Activated T-helper 1 cell treated with Interleukin-2 at 50 U/mL for 16 hours (primary cell): ENCODE measurements at places on chromosomes 16 and 17.
A peak's percentile ranks its signal among the peaks of the same experiment; 100 is the strongest.

DNA sequence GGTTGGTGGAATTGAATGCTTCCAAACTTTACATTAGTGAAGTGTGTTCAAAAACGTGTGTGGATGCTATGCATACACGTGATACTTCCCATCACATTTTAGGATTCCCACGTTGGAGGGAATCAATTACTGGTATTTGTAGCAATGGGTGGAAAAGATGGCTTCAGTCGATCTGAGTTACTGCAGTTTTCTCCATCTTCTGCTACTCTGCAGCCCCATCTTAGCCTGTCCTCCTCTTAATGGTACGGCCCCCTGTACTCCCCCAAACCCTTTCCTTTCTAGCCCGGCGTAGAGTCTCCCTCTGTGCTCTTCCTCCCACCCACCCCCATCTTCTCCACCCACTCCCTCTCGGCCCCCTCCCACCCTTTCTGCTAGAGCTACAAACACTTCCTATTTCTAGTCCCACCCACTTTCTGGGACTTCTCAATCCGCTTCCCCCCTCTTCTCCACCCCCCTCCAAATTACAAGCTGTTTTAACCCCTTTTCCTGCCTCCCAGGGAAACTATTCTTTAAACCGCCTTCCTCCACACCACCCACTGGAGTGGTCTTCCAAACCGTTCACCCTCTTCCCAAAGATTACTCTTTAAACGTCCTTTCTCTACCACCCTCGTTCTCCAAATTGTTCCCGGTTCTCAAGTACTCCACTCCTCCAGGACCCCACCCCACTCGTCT is 1.1 kb downstream of the CHTF8 start:
- no peak for DNase-seq

DNA sequence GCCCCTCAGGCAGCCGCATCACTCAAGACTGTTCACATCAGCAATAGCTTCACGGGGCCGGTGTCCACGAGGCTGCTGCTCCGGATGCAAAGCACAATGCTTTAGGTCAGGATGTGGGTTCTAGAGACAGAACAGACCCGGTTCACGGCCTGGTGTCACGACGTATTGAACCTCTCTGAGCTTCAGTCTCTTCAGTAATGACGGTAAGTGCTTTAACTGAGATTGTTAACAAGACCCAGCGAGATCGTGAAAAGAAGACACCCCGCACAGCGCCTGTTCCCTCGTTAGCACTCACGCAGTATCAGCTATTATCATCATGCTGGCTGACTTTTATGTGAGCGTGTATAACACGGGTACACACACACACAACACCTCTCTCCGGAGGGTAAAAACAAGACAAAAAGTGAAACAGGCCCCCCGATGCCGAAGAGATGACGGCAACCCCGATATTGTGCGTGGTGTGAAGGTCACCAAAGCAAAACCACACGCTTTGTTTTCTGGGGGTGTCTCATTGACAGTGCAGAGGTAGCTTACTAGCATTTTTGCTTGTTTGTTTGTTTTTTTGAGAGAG is 21.4 kb upstream of the ABR start:
- peak; percentile 37 for DNase-seq

DNA sequence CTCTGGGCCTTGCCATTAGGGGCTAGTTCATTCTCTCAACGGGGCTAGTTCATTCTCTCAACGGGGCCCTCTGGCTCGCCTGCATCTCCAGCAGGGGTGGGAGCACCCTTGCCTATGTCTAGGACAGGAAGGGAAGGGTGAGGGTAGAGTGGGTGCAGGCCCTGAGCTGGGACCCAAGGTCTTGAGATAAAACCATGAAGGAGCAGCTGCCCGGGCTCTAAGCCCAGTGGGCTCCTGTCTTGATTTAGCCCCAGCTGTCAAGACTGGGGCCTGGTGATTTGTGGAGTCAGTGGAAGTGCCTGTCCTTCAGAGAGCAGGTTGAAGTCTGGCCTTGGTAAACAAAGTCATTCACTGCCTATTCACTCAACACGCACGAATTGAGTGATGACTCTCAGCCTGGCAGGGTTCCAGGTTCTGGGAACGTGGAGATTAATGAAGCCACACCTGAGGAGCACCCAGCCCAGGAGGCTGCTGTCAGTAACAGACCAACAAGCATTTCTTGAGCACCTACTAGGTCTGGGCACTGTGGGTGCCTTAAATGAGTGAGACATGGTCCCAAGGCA is 35.4 kb downstream of the WNT3 start:
- no peak for DNase-seq

DNA sequence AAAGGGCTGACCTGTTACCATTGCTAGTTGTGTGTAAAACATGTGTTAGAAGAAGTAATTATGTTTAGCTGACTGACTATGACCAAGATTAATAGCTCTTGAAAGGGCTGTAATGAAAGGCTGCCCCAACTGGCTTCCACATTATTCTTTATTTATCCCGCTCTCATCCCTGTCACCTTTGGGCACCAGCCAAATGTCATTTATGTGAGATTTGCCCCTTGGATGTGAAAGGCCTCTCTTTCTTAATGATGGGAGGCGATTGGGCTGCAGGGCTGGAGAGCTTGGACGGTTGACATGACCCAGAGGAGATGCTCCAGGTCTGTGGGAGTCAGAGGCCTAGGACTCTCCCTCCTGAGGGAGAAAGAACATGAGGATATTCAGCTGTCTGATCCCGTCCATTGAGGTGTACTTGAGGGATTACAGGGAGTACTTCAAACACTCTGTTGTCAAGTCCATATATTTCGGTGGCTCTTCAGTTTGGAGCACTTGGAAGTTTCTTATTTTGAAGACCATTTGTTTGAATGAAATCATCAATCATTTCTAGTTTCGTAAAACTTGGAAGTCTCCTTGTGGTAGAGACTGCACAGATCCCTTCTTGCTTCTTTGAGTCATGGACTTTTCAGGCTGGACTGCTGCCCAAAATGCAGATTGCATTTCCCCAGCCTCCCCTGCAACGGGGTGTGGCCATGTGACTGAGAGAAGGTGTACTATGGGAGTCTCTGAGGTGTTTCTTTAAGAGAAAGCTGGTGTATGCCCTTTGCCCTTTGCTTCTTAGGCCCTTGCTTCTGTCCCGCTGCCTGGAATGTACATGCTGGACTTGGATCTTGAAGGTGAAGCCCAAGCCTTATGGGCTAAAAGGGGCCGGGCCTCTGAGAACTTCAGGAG is 51.3 kb downstream of the FTO start:
- no peak for DNase-seq

DNA sequence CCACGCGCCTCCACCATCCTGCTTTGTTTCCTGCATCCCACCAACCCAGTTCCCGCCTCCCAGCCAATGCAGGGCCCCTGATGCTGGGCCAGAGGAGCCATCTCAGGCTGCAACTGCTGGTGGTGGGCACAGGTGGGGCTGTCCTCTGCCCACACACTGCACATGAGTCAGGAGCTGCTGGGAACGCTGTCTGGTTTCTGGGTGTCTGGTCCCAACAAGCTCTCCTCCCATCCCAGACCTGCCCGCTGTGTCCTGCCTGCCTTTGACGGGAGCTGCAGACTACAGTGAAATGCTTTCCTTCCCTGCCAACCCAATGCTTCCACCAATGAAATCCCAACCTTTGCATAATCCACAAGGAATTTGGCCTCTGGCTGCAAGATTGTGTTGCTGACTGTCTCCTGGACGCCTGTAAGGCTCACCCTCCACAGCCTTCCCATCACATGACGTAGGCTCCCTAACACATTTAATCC is 98.9 kb downstream of the N4BP1 start:
- no peak for DNase-seq

GRCh38 chr17:38424297-38424972 is 3.8 kb upstream of the ARHGAP23 start:
- DNase-seq: no peak

- DNase-seq: no peak
Observed at GRCh38 chr16:8878523-8878911, 3.6 kb upstream of the LITAFD start.

GRCh38 chr17:64187093-64187895 is 57.4 kb upstream of the ERN1 start:
- DNase-seq: no peak

- DNase-seq: no peak
Observed at GRCh38 chr16:8283195-8283594, 307.1 kb downstream of the TMEM114 start.

- DNase-seq: no peak
Observed at GRCh38 chr17:67712375-67712774, 5.4 kb upstream of the NOL11 start.

- DNase-seq: no peak
Observed at GRCh38 chr17:1229900-1230501, 40.2 kb upstream of the BHLHA9 start.

- DNase-seq: no peak
Observed at GRCh38 chr16:87125206-87126155, 191.7 kb downstream of the C16orf95 start.

- DNase-seq: peak; percentile 69
Observed at GRCh38 chr16:28925386-28926228, 569 bp upstream of the RABEP2 start.

DNA sequence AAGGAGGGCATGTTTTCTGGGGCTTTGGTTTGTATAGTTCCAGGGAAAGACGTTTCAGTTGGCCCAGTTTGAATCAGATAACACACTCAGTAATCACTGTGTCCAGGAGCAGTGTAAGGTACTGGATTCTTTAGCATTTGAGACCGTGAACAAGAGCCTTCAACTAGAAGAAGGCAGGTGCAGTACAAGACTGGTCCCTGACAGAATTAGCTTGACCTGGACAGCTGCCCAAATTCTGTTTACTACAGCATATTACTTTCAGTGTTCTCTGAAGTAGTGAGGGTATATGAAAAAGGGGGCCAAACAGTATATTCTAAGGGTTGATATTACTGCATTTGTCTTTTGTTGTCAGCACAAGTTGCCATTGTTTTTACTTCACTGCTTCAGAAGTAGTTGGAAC is 81.3 kb downstream of the COX10 start:
- DNase-seq: no peak

DNA sequence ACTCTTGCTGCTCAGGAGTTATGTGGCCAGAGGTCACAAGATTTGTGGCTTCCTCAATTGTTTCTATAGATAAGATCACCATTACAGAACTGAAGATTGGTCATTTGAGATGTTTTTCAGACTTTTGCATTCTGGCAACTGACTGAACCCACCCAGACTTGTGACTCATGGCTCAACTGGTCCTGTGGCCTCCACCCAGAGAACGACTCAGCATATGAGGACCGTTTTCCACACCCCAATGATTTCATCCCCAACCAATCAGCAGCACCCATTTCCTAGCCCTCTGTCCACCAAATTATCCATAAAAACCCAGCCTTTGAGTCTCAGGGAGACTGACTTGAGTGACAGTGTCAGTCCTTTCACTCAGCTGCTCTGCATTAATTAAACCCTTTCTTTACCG is 143.2 kb upstream of the ASIC2 start:
- no peak for DNase-seq

- no peak for DNase-seq
Observed at GRCh38 chr17:59149841-59150511, 5.0 kb downstream of the SKA2 start.

DNA sequence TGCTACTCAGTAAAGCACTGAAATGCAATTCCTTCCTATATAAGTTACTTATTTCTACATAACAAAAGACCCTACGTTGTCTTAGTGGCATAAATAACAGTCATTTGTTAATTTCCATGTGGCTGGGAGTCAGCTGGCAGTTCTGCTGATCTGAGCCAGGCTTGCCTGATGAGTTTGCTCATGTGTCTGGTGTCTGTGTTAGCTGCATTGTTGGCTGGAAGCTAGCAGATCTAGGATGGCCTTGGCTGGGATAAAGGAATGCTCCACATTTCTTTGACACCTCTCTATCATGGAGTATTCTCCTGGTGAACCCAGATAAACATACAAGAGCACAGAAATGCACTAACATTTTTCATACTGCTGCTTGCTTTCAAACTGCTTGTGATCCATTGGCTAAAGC is 264.4 kb upstream of the MON1B start:
- DNase-seq: no peak

DNA sequence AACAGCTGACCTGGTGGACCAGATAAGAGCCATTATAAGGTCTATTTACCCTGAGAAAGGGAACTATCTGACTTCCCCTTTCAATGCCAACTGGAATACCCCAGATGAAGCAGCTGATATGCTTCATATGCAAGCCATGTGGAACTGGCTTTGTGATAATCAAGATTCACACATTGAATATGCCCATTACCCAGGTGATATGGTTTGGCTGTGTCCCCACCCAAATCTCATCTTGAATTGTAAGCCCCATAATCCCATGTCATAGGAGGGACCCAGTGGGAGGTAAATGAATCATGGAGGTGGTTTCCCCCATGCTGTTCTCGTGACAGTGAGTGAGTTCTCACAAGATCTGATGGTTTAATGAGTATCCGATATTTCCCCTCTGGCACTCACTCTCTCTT is 42.1 kb downstream of the IKZF3 start:
- DNase-seq: no peak

DNA sequence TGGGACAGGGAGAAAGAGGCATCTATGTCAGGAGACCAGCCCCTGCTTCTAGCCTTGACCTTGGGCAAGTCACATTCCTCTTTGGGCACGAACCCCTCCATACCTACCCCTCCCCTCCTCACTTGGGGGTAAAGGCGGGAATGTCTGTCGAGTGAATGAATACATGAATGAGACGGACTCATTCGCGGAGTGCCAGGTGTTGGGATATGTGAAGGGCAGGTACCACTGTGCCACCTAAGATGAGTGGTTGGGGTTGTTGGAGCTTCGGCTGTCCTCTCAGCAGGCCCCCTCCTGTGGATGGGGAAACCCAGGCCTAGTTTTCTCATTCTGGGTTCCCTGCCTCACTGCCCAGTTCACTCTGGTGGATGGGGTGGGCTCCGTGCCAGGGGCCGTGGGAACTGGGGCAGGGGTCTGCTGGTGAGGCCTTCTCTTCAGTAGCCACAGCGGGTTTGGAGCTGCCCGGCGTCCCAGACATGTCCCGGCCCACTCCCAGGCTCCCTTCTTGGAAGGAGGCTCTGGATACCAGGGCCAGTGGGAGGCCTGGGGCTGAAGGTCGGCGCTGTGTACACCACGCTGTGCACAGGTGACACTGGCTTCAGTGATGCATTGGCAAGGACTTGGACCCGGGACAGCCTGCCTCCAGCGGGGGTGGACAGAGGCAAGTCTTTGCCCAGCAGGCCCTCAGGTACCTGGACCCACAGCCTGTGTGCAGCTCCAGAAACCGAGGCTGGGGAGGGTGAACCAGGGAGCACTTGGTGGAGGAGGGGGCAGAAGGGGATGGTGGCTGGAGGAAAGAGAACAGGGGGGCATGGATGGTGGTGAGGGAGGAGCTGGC is 5.6 kb downstream of the GLIS2 start:
- no peak for DNase-seq
